T-helper 17 cell (primary cell): ENCODE measurements at places on chromosomes 2 and 18.

DNA sequence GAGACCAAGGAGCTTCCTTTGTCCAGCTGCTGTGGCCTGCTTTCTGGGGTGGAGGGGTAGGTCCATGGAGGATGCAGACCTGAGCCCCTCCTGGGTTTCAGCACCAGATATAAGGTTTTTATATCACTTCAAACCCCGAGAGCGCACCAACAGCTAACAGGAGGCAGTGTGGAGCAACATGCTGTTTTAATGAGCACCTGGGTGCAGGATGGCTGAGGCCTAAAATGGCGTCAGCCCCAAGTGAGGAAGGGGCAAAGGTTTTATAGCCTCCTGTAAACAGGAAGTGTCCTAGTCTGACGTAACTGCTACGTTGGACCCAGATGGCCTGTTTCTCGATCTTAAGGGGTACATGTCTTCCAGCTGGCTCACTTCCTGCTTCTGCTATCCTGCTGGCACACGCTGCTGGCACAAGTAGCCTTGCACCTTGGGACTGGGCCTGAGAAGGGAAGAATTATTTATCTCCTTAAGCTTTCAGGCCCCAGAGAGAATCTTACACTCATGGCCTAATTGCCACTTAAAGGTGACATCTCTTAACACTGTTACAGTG lies 11.4 kb upstream of the REG1B start:
- no peak for DNase-seq

GRCh38 chr2:196182439-196183171 lies 11.2 kb upstream of the STK17B start:
- DNase-seq = no peak

- DNase-seq = no peak
Measured at GRCh38 chr2:139165041-139165440, 384.9 kb upstream of the NXPH2 start.

DNA sequence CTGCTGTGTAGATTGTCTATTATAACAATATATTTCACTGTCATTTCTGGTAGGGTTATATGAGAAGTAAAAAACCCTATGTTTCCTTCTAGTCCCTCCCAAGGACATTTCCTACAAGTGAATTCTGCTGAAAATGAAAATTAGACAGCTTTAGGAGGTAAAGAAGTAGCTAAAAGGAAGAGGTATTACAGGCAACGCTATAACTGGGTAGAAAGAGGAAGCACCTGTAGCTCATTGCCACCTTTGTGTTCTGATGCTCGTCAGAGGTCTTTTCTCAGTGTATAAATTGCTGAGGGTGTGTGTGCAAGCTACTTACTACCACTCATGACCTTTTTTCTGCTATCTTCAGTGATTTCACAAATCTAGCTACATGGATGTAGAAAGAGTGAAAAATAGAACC lies 1.4 kb downstream of the DNAJC10 start:
- DNase-seq = no peak

DNA sequence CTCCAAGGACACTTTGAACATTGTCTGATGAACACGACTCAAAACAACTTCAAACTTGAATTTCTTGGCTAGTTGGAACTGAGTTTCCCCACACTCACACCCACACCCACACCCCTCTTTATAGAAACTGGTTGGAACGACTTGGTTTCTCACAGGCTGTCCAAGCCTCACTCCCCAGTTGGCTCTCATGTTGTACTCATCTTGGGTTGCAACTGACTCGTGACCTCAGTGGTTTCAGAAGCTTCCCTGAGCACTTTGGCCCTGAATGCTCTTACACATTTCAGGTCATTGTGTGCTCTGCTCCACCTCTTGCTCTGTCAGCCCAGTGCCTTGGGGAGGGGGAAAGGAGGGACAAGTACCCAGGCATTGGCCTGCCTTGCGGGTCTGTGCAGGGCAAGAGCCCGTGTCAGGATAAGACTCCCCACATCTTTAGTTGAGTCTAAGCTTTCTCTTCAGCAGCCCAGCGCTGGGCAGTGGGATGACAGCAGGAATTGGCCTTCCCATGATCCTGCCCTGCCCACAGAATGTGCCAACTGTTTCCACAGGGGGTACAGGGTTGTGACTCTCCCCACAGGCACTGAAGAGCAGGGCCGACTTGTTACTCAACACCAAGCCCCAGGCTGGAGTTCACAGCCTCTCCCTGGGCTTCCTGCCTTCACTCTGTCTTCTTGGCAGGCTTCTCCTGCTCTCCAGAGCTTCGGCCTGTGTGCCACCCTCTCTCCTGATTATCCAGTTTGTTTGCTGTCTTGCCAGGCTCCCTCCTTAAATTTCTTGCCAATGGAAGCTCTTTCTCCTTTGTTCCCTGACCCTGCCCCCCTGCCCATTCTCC lies 104.6 kb downstream of the RTN4 start:
- DNase-seq = no peak

DNA sequence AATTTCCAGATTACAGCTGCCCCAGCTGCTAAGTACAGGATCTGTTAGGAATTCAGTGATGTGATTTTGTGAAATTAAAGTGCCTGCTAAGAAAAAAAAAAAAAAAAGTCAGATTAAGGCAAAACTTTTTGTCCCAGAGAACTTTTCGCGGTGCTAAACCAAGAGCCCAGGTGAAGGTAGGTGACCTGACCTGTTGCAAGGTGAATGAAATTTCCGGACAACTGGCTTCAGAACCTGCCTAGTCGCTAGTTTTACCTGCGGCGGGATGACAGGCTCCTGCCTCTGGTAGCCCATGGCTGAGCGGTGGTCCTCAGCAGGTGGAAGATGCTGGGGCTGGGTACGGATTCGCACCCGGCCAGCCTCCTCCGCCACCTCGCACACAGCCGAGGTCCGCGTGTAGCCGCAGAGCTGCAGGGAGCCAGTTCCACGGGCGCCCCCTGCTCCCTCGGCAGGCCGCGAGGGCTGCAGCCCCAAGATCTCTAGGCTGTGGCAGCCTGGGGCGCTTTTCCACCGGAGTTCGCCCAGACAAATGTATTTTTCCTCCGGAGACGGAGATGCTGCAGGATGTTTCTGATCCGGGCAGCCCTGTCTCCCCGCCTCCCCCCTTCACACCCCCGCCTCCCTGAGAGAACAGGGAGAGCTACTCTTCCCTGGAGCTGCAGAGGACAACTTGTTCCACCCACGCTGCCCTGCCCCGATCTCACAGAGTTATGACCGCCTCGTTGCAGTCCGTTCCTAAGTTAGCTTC lies at the start of gene SLC38A11:
TSS of gene SLC38A11 (minus strand) at position 572 of the 748 bp plus-strand sequence. CDS start at position 294, 278 bp downstream.
- no peak for DNase-seq

GRCh38 chr18:70195852-70196434 lies 9.5 kb downstream of the RTTN start:
- no peak for DNase-seq

- no peak for DNase-seq
Measured at GRCh38 chr2:130355172-130355577, 681 bp upstream of the PTPN18 start.

- no peak for DNase-seq
Measured at GRCh38 chr2:8475349-8476031, 206.4 kb upstream of the ID2 start.

GRCh38 chr2:831622-832021 lies 119.0 kb upstream of the SNTG2 start:
- DNase-seq = no peak

- DNase-seq = no peak
Measured at GRCh38 chr18:44741511-44741910, 60.8 kb downstream of the SETBP1 start.

DNA sequence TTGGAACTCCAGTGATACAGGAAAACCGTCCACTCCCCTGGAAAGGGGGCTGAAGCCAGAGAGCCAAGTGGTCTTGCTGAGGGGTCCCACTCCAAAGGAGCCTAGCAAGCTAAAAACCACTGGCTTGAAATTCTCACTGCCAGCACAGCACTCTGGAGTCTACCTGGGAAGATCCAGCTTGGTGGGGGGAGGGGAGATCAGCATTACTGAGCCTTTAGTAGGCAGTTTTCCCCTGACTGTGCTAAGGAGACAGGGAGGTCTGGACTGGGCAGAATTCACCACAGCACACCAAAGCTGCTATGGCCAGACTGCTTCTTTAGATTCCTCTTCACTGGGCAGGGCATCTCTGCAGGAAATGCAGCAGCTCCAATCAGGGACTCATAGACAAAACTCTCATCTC lies 510.7 kb upstream of the LRRTM1 start:
- no peak for DNase-seq

- no peak for DNase-seq
Measured at GRCh38 chr2:23709311-23709710, 217.6 kb downstream of the ATAD2B start.

- no peak for DNase-seq
Measured at GRCh38 chr2:36539631-36540030, 58.3 kb downstream of the FEZ2 start.

GRCh38 chr18:10946058-10946457 lies 203.3 kb downstream of the PIEZO2 start:
- no peak for DNase-seq

- DNase-seq = no peak
Measured at GRCh38 chr2:221103930-221104329, 468.2 kb downstream of the EPHA4 start.

GRCh38 chr2:160096409-160096808 lies 34.0 kb upstream of the PLA2R1 start:
- no peak for DNase-seq

DNA sequence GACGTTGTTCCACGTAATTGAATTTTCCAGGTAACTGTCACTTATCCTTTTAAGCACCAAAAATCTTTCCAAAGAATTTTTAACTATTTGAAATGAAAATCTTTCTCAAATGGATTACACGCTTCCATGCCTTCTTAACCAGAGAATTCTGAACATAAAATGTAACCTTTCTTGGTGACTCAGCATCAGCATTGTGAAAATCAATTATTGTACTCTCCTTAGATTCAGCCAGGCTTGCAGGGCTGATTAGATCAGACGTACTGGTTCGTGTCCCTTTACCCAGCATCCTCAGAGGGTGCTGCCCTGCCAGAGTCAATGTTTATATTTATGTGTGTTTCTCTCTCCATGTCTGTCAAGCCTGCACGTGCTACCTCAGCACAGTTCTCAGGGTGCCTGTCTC lies 623.9 kb downstream of the CNTNAP5 start:
- DNase-seq = no peak

DNA sequence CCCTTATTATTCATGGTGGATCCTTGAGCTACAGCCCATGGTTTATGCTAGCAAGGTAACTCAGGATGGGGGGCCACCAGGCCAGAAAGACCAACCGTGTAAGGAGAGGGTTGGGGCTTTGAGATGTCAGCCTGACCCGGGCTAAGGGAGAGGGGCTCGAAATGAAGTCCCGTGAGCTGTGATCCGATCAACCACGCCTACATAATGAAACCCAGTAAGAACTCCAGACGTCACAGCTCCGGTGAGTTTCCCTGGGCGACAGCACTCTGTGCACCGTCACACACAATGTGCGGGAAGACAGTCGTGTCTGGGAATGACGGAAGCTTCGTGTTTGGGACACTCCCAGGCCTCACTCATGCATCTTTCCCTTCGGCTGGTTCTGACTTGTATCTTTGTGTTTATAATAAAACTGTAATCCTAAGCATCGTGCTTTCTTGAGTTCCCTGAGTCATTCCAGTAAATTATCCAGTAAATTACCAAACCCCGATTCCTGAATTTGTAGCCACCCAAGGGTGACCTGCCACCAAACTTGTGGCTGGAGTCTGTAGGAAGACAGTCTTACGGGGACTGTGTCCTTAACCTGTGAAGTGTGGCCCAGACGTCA lies 44.2 kb downstream of the CYP27C1 start:
- no peak for DNase-seq

DNA sequence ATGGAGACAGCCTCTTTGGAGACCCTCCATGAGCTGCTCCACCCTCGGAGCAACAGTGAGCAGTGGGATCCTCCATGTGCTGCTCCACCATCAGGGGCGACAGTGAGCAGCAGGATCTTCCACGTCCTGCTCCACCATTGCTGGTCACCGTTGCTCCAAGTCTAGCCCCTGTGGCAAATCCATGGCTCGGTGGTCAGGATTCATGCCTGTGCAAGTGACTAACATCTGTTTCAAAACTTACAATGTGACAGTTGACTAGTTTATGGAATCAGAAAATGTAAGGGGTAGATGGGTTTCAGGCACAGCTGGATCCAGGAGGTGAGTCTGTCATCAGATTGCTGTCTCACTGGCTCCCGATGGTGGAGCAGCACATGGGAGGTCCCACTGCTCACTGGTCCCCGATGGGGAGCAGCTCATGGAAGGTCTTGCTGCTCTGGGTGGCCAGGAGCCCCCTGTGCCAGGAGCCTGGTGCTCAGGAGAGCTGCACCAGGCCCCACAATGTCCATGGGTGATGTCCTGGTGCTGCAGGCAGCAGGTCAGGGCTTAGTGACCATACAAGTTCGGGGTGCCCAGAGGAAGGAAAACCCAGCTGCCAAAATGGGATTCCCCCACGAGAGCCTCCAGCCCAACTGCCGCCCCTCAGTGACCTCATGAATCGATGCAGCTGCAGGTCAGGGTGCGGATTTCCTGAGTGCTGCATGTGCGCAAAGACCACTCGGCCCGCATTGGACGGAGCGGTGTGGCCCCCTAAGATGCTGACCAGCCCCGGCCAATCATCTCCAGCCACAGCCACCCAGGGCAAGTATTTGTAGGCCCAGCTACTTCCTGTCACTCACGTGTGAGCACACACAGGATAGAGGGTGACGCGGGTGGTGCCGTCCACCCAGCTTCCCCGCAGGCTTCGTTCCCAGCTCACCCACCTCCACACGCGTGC lies 116.5 kb upstream of the OTOS start:
- DNase-seq = no peak

DNA sequence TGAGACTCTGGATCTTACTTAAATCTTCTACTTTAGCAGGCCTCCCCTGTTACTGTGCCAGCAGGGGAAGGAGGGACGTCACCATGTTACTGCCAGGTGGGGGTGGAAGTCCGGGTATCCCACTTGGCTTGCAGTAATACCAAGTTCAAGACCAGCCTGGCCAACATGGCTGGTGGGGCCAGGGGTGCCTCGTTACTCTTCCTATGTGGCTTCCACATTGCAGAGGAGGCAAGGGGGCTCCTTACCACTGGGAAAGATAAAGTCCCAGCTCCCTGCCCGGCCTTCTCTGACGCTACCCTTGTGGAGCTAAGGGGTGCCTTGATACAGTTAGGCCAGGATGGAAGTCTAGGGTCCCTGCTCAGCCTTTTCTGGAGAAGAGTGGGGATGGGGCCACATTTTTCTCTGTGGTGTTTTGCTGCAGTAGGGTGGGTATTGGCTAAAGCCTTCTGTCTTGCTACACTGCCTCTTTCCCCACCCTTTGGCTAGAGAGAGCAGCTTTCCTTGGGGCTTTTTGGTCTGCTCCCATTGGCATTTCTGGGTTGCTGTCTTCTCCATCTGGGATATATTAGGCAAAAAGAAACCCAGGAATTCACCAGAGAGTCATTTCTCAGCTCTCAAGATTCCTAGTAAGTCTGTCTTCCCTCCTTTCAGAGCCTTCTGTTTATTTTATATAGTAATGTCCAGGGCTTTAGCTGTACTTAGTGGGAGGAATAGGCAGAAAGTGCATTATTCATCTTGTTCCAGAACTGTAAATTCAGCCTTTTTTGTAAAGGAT lies 21.9 kb downstream of the ELMOD3 start:
- DNase-seq = no peak

DNA sequence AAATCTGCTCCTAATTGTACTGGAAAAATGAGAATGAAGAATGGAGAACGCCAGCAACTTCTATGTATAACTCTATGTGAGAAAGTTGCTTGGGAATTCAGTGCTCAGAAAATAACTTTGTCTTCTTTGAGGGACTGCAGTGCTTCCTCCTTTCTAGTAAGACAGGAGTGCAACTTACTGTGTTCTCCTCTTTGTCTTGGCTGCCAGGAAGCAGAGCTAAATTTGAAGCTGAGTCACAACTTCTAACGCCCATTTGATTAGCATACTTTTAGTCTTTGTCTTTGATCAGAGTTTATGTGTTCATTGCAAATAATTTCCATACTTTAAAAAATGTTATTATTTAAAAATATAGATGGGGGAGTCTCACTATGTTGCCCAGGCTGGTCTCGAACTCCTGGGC lies 6.6 kb downstream of the ARHGAP25 start:
- no peak for DNase-seq
